Thoracic aorta (tissue), 2 donors: ENCODE measurements at places on chromosomes 2 and 18.

DNA sequence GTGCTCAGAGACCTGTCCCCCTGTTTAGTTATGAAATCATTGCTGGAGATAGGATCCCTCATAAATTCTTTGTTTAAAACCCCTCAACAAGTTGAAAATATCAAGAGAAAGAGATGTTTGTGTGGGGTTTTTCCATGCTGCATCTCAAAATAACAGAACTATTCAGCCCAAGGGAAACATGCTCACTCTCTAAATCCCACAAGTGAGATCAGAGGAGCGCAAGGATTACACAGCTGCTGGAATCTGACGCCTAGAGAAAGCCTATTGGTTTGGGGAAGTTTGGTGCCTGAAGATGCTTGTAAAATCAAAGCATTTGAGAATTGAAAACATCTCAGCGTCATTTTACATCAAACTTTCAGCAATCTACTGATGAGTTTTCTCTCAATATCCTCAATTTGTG lies 7.9 kb downstream of the FSHR start:
- H3K27ac ChIP-seq: no peak overlapping the region
- no peak for DNase-seq
- no peaks in the 10 kb centered on the region for H3K4me1 ChIP-seq
- H3K4me3 ChIP-seq: no peak overlapping the region

GRCh38 chr2:26011609-26011989 lies 22.3 kb upstream of the RAB10 start:
- no peak for DNase-seq
- H3K4me1 ChIP-seq: no peaks in the 10 kb centered on the region
- H3K4me3 ChIP-seq: no peak overlapping the region
- no peaks in the 10 kb centered on the region for H3K36me3 ChIP-seq
- no peaks in the 10 kb centered on the region for H3K27me3 ChIP-seq

- no peak for DNase-seq
- H3K4me1 ChIP-seq: no peaks in the 10 kb centered on the region
- H3K4me3 ChIP-seq: no peak overlapping the region
- H3K36me3 ChIP-seq: no peaks in the 10 kb centered on the region
- H3K27me3 ChIP-seq: no peaks in the 10 kb centered on the region
These were observed 10.0 kb upstream of the GPR55 start for GRCh38 chr2:230935130-230935430.

DNA sequence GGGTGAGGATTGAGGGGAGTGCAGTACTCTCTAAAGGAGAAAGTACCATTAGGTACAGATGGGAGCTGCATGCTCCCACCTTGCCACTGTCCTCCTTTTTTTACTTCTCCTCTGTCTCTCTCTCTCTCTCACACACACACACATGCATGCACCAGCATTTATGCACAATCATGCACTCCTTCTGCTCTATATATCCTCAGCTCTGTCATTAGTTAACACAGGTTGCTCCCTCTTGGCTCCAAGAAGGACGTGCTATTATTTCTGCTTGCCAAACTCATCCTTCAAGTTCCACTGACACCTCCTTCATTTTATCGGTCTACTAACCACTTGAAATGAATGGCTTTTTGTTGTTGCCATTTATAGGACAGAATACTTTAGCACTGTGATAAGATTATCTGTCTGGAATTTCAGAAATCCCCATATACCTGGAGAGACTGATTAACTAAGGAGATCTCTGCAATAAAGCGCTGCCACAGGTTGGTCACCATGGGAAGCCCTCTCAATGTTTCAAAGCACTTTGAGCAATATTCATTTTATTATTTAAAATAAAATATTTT lies 178.5 kb upstream of the TRIB2 start:
- H3K4me1 ChIP-seq: peaks cover 11% of the 10 kb centered on the region
- no peaks in the 10 kb centered on the region for H3K27me3 ChIP-seq
- H3K4me3 ChIP-seq: no peak overlapping the region

DNA sequence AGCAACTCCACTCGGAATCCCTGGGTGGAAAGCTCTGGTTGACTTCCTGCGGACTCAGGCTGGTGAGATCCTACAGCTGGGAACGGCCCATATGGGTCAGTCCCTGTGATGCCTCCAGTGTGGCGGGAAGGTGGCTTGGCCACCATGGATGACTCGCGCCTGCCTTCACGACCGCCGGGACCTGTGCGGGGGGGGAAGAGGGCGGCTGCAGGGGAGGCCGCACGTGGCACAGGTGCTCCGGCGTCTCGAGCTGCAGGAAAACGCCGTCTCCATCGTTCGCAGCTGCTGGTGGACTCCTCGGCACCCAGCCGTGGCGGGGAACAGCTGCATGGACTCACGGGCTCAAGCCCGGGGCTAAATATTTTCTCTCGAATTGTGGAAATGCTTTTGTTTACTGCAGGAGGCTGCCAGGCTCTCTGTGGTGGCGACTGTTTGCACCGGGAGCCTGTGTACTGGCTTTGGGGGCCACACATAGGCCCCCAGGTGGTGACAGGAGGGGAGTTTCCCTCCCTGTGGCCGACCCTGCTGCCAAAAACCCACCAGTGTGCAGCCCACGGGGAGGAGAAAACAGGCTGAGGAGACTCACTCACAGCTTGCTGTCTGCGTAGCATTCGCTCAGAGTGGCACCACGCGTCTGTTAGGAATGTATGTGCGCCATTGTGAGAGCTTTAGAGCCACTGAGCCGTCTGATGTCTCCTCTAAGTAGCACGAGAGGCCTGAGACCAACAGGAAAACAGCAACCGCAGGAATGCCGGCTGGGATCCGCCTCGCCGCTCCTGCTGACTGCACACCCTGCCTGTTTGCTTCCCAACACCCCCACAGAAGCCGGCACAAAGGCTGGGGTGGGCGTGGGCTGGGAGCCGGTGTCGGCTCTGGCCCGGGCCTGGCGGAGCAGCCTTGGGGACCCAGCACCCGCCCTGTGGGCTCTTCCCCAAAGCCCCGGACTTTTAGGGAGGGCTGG lies 89.2 kb downstream of the NFATC1 start:
- peak overlapping the region; percentile 43 for H3K27ac ChIP-seq
- peak overlapping the region; percentile 69 for H3K4me3 ChIP-seq
- no peaks in the 10 kb centered on the region for H3K27me3 ChIP-seq
- H3K4me1 ChIP-seq: peaks cover 25% of the 10 kb centered on the region
- DNase-seq: no peak
- peaks cover 9% of the 10 kb centered on the region for H3K36me3 ChIP-seq

GRCh38 chr2:188984680-188985079 lies 10.5 kb downstream of the COL3A1 start:
- no peak for DNase-seq
- peak overlapping the region; percentile 52 for H3K4me3 ChIP-seq
- no peaks in the 10 kb centered on the region for H3K27me3 ChIP-seq
- peak overlapping the region; percentile 67 for H3K27ac ChIP-seq
- H3K36me3 ChIP-seq: peaks cover 28% of the 10 kb centered on the region
